ENCODE measurements at places on chromosomes 2 and 18.

- DNase-seq: no peak
Measured at GRCh38 chr18:3456686-3457069, 6.7 kb downstream of the TGIF1 start.

DNA sequence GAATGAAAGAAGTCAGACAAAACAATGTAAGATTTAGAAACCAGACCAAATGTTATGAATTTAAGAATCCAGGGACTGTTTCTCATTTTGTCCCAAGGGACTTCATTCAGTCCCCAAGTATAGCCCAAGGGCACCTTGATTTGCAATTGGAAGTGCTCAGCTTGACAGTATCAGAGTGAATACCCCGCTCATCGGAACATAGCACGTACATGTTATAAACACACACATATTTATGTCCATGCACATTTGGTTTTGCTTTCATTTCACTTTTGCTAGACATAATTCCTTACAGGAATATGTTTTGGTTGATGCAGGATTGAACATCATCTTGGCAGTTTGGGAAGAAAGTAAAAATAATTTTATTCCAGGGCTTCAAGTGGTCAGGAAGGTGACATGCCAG, 100.2 kb downstream of the PID1 start:
- DNase-seq: no peak

DNA sequence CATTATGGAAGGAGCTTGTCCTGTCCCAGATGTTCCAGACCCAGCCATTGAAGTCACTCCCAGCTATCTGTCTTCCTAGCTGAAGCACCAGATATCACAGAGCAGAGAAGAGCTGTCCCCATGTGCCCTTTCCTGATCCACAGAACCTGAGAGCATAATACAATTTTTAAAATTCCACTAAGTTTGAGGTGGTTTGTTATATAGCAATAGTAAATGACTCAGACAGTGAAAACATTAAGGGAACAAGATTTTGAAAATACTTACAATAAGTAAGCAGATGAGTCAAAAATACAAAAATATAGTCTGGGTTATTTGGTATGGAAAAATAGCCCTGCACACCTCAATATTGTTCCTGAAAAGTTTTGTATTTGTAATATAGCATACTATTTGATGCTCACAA, 85.8 kb upstream of the GLS start:
- DNase-seq: no peak

DNA sequence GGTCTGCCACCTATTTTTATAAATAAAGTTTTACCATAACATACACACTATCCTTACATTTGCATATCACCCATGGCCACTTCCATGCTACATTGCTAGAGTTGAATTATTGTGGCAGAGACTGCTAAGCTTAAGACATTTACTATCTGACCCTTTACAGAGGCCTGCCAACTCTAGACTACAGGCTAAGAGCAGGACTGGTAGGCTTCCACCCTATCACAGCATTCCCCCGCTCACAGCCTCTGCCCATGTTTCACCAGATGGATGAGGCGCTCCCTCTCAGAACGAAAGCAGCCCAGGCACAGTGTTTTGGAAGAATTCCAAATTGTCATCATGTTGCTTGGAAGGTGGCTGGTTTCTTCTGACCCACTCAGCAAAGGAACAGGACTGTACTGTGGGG, 91.7 kb upstream of the SLC35G4 start:
- no peak for DNase-seq

- no peak for DNase-seq
Measured at GRCh38 chr18:10792181-10792580, 266.4 kb downstream of the NAPG start.

DNA sequence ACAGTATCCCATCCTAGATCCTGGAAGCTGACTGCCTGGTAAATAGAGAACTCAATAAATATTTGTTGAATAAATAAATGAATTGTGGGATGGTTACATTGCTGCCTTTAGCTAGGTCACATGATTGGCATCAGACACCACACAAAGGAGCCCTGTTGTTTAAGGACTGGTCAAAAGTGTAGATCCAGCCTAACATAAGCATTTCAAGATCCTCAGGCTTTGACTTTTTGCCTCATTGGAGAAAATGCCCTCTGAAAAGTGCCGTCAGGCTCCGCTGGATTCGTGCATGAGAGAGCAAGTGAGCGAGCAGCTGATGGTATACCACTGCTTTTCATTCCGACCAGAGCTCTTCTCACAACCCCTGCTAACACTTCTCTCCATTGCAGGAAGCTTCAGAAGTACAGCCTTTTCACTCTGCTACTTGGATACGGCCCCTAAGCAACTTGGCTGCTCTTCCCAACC, 1.3 kb upstream of the ZNF24 start:
- no peak for DNase-seq

- DNase-seq: no peak
Measured at GRCh38 chr2:151481744-151482143, 72.0 kb downstream of the RIF1 start.

- DNase-seq: peak; percentile 66
Measured at GRCh38 chr2:27703638-27704341, 40.1 kb downstream of the SLC4A1AP start.

DNA sequence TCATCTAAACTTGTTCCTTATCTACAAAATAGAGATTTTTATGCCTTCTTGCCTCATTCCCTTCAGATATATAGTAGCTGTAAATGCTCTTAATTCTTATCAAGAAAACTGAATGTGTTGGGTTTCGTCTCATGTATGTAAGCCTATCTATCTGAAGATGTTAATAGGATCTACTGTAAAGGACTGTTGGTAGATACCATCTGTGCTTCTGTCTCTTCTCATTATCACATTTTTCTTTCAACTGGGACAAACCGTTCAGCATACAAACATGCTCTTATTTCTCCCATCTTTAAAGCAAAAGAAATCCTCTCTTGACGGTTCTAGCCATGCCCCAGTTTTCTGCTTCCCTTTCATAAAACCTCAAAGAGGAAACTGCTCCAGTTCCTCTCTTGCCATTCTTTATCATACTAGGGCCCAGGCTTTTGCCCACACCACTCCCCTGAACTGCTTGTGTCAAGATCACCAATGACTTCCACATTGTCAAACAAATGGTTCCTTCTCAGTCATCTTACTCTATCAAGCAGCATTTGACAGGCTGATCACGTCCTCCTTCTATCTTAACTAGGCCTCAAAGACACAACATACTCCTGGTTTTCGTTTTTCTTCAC, 88.7 kb downstream of the ARHGEF33 start:
- no peak for DNase-seq

- no peak for DNase-seq
Measured at GRCh38 chr2:61247204-61247812, 85.3 kb downstream of the C2orf74 start.

- DNase-seq: no peak
Measured at GRCh38 chr2:19541884-19542283, 183.5 kb upstream of the OSR1 start.

GRCh38 chr2:9668687-9669345, 38.0 kb upstream of the YWHAQ start:
- DNase-seq: no peak

DNA sequence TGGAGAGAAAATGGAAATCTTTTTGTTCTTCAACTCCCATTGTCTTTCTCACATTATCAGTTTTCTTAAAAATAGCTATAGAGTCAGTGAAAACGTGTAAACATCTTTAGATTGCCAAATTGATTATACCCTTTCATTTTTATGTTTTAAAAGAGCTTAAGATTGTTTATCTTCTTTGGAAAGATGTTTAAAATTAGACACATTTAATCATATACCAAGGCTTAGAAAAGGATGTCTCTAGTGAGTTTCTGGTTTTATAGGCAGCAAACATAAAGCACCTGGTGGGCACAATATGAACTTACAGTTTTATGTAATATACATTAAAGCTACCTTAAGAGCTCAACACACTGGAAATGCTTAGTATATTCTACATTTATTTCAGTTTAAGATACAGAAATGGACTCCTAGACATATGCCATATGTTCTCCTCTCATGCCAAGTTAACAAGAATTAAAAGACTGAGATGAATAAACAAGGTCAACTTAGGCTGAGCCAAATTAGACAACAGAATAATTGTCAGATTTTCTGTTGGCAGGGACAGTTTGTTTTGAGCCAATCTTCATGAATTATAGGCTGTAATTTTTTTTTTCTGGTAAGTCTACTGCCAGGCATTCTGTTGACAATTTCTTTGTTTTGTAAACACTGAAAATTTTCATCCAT, 112.7 kb downstream of the OTX1 start:
- no peak for DNase-seq

- no peak for DNase-seq
Measured at GRCh38 chr2:222888716-222889115, 27.9 kb downstream of the ACSL3 start.

DNA sequence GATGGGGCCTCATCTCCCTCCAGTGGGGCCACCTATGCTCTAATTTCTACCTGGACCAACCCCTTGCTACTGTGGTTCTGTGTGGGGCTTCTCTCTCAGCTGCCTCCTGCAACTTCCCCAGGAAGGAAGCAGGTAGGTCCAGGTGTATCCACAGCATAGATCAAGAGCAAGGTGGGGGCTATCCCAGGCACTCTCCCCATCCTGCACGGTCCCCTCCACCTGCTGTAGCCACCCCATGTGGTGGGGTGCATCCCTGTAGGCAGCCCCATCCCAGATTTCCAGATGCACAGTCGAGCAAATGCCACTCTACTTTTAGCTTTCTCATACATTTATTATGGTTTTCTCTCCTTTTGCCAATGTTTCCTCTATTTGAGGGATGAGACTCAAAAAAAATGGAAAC, 156.1 kb downstream of the FBXO15 start:
- no peak for DNase-seq

GRCh38 chr2:224910574-224910925, 131.7 kb downstream of the DOCK10 start:
- DNase-seq: no peak

DNA sequence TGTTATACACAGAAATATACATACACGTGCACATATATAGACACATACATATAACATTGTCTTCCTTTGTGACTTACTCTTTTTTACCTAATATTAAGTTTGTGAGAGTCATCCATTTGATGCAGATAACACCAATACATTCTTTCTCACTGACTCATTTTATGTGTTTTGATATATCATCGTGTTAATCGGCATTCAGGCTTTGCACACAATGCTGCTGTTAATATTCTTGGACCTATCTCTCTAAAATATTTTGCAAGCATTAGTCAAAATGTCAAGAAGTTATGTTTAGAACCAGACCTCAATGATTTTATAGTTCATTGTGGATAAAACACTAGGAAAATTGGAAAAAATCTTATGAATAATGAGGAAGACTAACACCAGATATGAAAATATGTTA, 441.1 kb downstream of the LRATD1 start:
- no peak for DNase-seq

- no peak for DNase-seq
Measured at GRCh38 chr2:205713086-205713485, 30.8 kb downstream of the NRP2 start.
